Ammon's horn (tissue), 1 donor: ENCODE measurements at places on chromosomes 12 and 14.
A peak's percentile ranks its signal among the peaks of the same experiment; 100 is the strongest.

- no peak for DNase-seq
Observed at GRCh38 chr12:104600036-104600712, 143.4 kb downstream of the CHST11 start.

- no peak for DNase-seq
Observed at GRCh38 chr14:86815341-86815740, 1177.6 kb downstream of the GALC start.

DNA sequence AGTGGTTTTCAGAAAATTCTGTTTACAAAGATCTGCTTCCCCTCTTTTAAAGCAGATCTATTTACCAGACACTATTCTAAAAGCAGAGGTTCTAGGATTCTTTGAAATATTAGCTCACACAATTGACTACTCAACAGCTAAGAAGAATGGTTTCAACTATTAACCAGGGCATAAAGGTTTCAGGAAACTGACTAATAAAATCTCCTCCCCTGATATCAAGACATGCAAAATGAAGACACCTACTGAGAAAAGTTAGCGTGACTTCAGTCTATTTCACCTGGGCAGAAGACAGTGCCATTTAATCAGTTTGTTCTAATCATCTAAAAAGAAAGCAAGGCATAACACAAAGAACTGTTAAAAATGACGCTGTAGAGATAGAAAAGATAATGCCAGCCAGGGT, 22.2 kb downstream of the DAD1 start:
- no peak for DNase-seq

GRCh38 chr12:56520048-56520447, 1.6 kb upstream of the RBMS2 start:
- no peak for DNase-seq

- DNase-seq: no peak
Observed at GRCh38 chr14:55449116-55449515, 8.7 kb upstream of the TBPL2 start.

DNA sequence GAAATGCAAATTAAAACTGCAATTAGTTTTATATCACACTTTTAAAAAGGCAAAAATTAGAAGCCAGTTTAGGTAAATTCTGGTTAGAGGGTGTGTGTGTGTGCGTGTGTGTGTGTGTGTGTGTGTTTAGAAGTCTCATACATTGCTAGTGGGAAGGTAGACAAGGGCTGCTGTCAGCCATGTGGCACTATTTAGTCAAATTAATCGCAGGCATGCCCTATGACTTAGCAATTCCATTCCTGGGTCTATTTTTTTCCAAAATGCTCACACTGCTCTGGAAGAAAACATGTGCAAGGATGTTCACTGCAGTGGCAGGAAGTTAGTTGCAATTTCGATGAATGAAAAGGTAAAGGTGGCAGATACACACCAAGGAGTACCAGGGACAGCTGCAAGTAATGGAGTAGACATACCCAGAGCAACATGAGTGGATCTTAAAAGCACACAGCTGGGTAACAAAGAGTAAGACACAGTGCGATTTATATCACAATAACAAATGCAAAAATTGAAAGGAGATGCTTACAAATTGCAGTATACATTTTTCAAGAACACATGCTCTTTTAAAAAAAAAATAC, 11.6 kb downstream of the CAPZA3 start:
- no peak for DNase-seq

- no peak for DNase-seq
Observed at GRCh38 chr14:76716285-76716684, 45.0 kb upstream of the VASH1 start.

GRCh38 chr12:132723015-132723763, 12.5 kb downstream of the PGAM5 start:
- DNase-seq: no peak

DNA sequence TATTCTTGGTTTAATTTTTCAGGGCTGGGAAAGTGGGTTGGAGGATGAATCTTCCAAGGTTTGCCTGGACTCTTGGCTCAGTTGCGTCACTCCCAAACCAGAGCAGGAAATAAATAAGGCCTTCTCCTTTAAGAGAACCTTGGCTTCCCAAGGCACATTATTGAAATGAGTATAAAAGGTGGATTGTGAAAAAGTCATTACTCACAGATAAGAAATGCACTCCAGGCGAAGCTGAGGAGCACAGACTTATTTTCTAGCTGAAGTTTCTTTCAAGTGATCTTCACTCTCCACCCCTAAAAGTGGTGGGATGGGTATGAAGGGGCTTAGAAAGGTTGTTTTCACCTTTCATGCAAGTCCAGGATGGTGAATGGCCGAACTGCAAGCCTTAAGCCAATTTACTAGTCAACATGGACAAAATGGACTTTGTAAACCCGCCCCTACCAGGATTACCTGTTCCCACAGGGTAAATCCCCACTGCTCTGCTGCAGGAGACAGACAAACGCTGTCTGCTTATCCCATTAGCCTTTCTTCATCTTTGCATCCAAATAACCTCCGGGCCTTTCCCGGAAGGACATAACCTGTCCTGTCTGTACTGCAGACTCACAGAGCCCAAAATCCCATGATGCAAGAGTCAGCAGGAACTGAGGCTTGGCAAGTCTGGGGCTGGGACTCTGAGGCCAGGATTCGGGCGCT, 207.6 kb downstream of the BCL11B start:
- DNase-seq: no peak

GRCh38 chr12:9256341-9256740, 48.1 kb upstream of the PZP start:
- DNase-seq: no peak

- no peak for DNase-seq
Observed at GRCh38 chr14:93709249-93709648, 79.0 kb downstream of the PRIMA1 start.

DNA sequence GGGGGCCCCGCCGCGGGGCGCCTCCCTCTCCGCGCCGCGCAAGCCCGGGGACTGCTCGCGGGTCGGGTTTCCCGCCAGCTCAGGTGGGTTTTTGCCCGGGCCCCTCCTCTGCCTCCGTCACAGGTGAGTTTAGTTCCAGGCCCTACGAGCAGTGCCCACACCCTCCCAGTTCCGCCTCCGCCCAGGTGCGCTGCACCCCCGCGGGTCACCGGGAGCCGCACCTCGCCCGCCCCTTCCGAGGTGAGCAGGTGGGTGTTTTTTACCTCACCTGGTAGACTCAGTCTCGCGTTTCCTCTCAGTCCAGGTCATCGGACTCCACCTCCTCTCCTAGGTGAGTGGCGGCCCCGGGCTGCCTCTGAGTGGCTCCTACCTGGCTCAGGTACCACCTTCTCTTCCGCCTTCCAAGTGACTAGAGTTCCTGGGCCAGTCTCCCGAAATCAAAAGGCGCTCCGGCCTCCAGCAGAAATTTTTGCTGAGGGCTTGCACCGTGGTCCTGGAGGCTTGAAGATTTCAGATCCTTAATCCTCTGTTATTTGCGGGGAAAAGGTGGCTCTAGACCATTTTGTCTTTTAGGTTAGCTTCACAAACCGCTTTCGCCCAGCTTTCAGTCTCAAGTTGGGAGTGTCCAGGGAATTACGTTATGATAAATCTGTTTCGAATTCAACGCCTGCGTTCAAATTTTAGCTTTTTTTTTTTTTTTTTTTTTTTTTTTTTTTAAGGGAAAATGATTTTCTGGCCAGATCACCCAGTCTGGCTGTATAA, at the start of gene TMEM30B:
TSS of gene TMEM30B (minus strand) at position 153 of the 762 bp plus-strand sequence. CDS start 191 bp downstream, outside the sequence.
- DNase-seq: no peak

- no peak for DNase-seq
Observed at GRCh38 chr14:58796242-58797009, 158.7 kb downstream of the DACT1 start.

GRCh38 chr12:96053476-96054243, 18.3 kb upstream of the LTA4H start:
- no peak for DNase-seq

DNA sequence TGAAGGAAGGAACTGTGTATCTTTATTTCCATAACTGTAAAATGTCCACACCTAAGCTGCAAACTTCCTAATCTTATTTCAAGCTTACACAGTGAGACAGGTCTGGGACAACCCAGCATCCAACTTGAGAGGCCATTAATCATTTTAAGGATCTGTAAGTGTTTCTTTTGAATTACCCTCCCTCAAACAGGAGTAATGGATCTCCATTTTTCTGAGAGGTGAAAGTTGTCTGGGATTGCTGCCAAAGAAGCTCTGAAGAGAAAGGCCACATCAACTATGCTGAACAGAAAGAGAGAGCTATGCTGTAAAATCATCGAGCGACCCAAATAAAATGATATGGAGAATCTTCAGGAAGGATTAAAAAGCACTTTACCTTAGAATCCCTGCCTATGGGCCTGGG, 131.7 kb upstream of the CPNE8 start:
- no peak for DNase-seq

- no peak for DNase-seq
Observed at GRCh38 chr14:73760598-73761586, 46.7 kb upstream of the PNMA1 start.

DNA sequence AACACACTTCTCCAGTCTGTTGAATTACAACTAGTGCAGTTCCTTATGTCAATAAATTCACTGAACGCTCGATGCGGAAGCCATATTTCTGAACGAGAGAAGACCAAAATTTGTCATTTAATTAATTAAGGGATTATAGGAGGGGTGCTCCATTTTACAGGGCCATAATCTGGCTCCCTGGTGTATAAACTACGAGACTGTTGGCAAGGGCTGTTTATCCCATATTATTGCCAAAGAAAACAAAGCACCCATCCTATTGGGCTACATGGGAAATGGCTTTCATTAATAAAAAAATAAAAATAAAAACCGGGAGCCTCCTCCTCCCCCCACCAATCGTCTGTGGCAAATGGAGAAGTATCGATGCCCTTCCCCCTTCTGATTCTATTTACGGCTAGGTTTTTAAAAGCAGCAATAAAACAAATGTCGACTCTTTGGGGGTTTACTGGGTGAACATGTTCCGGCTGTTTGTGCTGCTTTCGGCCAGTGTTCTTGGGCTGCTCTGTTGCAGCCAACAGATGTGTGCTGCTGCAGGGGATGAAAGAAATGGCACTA, 24.8 kb downstream of the ATF7 start:
- DNase-seq: peak; percentile 62

DNA sequence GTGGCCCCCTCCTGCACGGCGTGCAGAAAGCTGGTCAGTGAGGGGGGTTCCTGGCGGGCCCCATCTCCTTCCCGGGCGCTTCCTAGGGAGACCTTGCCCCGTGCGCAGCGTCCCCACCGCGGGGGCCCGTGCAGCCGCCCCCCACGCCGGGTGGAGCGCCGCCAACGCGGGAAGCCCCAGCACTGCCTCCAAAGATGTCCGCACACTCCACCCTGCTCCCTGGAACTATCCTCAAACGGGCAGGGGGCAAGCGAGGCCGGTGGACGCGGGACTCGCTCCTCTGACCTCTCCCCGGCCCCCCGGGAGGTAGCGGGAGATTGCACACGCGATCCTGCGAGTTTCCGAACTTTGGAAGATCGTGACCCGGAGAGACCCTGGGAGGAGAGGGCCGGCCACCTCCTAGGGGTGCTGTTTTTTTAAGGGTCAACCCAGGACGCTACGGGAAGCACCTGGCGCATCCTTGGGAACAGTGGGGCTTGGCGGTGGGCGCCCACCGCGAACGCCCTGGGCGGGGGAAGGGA, 1.5 kb upstream of the FZD10 start:
- no peak for DNase-seq

GRCh38 chr14:101055776-101056374, 152.4 kb upstream of the RTL1 start:
- DNase-seq: no peak

DNA sequence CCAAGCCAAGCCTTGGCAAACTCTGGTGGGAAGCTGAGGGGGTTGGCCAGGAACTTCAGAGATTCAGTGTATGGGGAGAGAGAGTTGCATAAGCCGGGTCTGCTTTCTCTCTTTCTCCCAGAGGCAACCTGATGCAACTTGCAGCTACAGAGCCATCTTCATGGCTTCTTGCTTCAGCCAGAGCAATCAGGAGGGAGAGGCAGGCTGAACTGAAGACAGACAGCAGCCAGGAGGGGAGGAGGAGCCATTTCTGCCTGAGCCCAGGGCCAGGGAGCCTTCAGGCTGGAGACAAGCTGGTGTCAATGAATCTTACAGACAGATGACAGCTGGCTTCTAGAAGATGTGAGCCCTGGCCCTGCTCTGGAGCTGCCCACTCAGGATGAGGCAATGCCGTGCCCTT, 18.7 kb downstream of the NPC2 start:
- no peak for DNase-seq

DNA sequence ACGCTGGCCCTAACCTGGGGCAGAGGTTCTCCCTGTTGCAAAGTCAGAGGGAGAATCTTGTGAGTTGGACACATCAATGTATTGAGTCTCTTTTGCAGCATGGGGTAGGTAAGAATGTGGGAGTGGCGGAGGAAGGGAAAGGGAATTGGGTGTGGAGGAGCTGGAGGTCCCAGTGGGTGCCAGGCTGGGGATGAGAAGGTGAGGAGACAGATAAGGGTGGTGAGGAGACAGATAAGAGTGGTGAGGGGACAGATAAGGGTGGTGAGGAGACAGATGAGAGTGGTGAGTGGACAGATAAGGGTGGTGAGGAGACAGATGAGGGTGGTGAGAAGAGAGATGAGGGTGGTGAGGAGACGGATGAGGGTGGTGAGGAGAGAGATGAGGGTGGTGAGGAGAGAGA, 72.9 kb upstream of the SFSWAP start:
- DNase-seq: no peak

DNA sequence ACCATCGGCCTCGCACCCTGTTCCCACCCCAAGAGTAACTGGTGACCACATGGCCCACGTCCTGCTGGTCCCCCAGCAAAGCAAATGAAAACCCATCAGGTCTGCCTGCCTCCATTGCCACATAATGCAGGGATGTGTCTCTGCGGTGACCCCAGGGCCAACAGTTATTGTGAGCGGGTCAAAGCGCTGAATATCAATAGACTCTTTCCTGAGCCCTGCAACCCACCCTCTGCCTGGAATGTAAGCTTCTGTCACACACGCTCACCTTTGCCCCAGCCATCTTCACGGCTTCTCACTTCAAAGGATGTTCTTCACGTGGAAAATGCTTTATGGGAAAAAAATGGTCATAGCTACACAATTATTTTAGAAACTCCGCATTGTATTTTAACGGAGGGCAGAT, 63.9 kb downstream of the FZD10 start:
- DNase-seq: no peak

- DNase-seq: peak; percentile 76
Observed at GRCh38 chr12:52044292-52044983, 6.8 kb upstream of the NR4A1 start.

DNA sequence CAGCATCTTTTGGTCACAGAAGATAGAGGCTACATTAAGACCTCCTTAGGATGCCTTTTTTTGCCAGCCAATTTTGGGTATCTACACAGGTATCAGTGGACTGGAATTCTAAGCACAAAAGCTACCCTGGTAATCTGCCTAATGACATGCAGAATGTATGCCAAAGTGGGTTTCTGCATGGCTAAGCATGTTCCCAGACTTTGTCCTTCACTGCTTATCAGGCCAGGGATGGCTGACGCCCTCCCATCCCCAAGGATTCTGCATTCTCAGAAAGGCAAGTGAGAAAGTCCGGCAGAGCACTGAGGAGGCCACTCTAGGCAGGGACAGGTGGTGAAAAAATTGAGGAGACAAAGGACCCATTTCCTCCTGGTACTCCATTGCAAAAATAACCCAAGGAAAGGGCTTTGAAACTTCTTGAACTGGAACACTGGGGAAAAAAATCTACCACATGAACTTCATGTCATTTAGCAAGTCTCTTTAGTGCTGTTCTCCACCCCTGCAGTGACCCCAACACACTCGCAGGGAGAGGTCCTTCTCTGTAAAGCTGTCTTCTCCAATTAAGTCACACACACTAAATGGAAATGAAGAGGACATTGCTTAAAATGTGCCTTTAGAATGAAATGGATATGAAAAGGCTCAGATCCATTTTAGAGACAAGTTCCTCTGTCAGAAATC, 91.7 kb upstream of the MAX start:
- no peak for DNase-seq

GRCh38 chr14:75607044-75607443, 28.6 kb downstream of the FLVCR2 start:
- no peak for DNase-seq

GRCh38 chr12:68381476-68382219, 49.5 kb upstream of the MDM1 start:
- DNase-seq: no peak
